ENCODE measurements at places on chromosomes 1 and 21.

- DNase-seq: no peak
These were observed 11.1 kb upstream of the CD48 start for GRCh38 chr1:160722726-160723125.

DNA sequence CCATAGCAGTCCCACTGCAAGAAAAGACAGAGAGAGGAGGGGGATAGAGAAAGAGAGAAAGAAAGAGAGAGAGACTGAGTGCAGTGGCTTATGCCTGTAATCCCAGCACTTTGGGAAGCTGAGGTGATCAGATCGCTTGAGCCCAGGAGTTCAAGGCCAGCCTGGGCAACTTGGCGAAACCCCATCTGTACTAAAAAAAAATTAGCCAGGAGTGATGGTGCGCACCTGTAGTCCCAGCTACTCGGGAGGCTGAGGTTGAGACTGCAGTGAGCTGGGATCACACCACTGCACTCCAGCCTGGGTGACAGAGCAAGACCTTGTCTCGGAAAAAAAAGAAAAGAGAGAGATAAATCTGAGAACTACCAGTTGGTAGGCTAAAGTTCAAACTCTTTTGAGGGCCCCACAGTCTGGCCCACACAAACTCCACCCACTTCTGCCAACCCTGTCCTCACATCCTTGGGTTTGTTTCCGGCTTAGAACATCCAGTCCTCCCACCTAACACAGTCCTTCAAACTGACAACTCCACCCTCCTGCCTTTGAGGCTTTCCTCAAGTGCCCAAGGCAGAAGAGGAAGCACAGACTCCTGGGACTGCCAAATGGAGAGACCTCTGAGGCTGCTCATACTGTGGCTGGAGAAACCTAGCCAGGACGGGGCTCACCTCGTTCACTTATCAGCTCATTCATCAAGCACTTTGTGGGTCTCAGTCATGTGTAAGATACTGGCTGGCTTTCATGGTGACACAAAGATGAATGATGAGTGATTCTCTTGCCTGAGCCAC, 20.1 kb downstream of the TFAP2E start:
- no peak for DNase-seq

- no peak for DNase-seq
These were observed 27.4 kb upstream of the DNASE2B start for GRCh38 chr1:84370831-84371394.

DNA sequence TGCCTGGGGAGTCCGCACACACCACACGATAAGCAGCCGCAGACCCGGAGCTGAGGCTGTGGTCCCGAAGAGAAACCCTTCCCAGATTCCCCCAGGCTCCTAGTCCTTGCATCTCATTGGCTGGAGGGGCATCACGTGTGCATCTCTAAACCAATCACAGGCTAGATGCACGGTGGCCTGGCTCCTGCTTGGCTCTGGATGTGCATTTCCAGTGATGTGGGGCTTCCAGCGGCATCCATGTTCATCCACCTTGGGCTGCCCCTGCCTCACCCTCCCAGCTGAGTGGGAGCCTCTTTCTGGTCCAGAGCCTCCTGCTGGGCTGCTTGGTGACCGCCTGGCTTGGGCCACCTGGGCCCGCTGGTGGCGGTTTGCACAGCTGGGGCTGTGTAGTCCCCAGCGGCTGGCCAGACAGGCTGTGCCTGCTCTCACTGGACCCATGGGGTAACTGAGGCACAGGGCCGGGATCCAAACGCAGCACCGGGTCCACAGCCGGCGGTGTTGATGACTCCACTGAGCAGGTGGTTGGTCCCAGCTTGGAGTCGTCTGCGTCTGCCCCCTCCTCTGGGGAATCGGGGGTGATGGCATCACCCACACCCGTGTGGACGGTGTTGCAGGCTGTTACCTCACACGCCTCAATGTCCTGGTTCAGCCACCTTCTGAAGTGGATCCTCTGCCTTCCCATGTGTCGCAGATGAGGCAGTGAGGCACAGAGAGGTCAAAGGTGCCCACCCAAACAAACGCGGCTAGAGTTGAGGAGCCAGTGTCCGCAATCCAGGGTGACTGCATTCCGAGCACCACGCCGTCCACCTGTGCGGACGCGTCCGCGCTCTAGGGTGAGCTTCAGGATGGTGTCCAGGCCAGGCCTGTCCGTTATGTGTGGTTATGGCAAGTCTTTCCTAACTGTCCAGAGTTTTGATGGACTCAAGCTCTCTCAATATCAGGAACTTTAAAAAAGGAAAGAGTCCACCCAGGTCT, 41.3 kb downstream of the COL6A1 start:
- DNase-seq: no peak

DNA sequence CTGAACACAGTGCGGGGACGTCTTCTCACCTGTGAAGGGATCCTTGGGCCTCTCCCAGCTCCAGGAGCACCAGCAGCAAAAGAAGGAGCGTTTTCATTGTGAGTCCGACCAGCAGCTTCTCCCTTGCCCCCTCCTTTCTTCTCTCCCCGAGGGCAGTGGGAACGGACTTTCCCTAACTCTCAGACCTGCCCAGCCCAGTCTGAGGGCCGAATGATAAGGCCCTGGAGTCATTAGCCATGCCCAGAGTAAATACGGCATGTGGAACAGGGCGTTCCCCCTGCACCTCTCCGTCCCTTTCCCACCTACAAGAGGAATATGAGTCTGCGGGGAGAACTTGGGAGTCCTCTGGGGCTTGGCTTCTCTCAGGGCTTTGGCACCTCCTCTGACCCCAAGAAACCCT, at the start of gene CTSE:
CTSE (minus strand) TSS at position 201 of the 400 bp plus-strand sequence; CDS start at position 97, 104 bp downstream.
- no peak for DNase-seq

DNA sequence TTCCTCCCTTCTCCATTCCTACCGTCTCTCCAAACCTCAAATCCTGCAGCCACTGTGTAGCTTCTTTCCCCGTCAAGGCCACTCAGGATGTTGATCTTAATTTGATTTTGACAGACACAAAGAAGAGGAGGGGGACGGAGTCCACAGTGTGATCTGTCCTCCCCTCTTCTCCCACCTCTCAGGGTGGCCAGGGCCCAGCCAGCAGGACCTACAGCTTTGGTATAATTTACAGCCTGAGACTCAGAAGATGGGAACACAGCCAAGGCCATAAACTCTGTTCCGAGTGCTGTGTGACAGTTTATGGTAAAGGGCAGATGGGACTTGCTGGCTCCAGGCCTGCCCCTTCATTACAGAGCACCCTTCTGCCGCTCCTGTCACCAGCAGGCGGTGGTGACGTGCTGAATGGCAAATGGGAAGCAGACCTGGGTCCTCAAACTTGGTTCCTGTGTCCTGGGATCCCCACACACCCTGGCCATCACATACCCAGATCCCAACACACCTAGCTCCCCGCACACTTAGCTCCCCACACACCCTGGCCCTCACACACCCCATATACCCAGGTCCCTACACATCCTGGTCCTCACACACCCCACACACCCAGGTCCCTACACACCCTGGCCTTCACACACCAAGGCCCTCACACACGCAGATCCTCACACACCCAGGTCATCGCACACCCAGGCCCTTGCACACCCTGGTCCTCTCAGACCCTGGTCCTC, 71.6 kb downstream of the CD2 start:
- DNase-seq: no peak

DNA sequence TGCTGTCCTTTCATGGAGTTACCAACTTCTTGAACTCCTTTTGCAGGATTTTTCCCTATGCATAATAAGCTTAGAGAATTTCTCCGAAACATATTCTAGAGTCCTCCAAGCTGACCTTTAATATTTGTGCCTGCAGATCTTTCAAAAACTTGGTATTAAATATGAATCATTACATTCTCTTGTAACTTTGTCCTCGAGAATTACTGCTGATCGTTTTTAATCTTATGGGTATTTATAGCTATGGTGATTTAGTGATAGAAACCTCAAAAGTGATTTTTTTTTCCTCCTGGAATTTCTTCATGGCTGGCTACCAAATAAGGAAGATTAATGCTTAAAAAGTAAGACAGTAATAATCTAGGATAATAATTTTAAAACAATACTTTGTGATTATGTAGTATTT, 39.1 kb downstream of the MAP3K21 start:
- DNase-seq: no peak

- no peak for DNase-seq
These were observed 22.2 kb upstream of the ABL2 start for GRCh38 chr1:179251675-179252074.

GRCh38 chr1:27807385-27807784, 23.2 kb upstream of the PPP1R8 start:
- DNase-seq: no peak

GRCh38 chr1:101603726-101604125, 366.9 kb downstream of the S1PR1 start:
- DNase-seq: no peak

GRCh38 chr1:68538941-68539340, 42.1 kb upstream of the DEPDC1 start:
- DNase-seq: no peak

GRCh38 chr1:10650556-10651388, 145.7 kb downstream of the CASZ1 start:
- DNase-seq: no peak

DNA sequence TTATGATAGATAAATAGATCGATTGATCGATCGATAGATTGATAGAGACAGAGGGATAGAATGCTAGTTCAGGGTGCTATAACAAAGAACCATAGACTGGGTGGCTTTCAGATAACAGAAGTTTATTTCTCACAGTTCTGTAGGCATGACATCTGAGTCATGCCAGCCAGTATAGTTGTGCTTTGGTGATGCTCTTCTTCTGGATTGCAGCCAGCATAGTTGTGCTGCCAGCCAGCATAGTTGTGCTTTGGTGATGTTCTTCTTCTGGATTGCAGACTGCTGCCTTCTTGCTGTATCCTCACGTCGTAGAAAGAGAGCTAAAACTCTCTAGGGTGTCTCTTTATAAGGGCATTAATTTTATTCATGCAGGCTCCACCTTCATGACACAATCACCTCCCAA, 860.8 kb downstream of the BRINP3 start:
- no peak for DNase-seq

DNA sequence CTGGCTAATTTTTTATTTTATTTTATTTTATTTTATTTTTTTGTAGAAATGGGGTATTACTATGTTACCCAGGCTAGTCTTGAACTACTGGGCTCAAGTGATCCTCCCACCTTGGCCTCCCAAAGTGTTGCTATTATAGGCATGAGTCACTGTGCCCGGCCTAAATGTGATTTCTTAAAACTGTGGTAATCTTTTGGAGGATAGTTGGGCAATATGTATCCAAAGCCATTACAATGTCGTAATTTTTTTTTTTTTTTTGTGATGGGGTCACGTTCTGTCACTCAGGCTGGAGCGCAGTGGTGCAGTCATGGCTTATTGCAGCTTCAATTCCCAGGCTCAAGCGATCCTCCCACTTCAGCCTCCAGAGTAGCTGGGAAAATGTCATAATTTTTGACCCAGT, 14.2 kb downstream of the ETV3L start:
- DNase-seq: no peak

DNA sequence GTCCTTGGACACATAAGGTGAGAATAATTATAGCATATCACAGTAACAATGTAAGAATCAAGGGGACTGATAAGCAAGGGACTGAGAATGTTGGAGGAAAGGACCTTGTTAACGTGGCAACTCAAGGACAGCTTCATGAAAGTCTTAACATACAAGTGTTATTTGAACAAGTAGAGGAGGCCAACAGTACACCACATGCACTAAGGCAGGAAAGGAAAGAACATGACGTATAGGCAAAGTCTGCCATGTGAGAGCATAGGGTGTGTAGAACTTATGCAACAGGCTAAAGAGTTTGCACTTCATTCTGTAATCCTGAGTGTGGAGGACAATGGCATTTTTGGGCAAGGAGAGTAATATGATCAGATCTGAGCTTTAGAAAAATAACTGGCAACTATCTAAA, 33.3 kb upstream of the DIRAS3 start:
- DNase-seq: no peak

- DNase-seq: peak; percentile 79
These were observed at the start of gene CTTNBP2NL for GRCh38 chr1:112395821-112396652. TSS of gene CTTNBP2NL (plus strand) at chr1:112396214. CDS start at chr1:112416166, 19,952 bp downstream.

DNA sequence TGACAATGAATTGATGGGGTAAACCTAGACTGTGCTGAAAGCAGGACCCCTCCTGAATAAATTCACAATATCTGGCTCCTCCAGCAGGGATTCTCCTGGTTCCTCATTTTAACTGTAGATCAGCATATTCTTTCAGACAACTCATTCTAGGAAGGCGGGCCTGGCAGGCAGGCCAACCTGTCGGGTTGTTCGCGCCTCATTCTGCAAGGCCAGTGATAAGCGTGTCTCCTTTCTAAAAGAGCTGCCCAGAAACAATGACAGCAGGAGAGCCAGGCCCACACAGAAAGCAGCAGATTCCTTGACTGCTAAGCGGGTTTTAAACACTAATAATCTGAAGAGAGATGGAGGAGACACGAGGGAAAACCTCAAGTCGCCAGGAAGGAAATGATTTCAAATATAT, 70.0 kb downstream of the NTPCR start:
- no peak for DNase-seq

DNA sequence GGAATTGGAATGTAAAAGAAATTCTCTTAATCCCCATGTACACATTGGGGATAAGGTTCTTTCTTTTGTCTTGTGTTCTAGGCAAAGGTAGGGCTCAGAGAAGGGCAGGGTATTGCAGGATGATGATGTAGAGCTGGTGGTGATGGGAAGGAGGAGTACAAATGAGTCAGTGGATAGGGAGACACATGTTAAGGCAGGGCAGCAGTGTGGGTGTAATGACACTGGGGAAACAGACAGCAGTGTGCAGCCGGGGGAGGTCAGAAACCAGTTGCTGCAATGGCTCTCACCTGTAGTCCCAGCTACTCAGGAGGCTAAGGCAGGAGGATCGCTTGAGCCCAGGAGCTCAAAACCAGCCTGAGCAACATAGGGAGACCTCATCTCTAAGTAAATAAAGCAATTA, 5.1 kb downstream of the NLRP3 start:
- DNase-seq: peak; percentile 18
